A549 treated with DMSO at 1 μM for 4 hours (cell line): ENCODE measurements at places on chromosomes 3 and 15. TPM values are rescaled to one million over a fixed set of nuclear protein-coding genes. Genes with fewer than 3 reads are reported as not detected.

Gene PLS1
- total RNA-seq: 10.9 to 17.6 TPM (median 14.9 TPM) in 5 replicates

Gene BFSP2
- total RNA-seq: not detected in 5 replicates

Gene TICRR
- total RNA-seq: 12.9 to 16.4 TPM (median 14.2 TPM) in 5 replicates

Gene CDCP1
- 15.3 to 20.0 TPM (median 17.6 TPM) in 5 replicates for total RNA-seq

Gene CSPG4
- total RNA-seq: 0.08 to 0.13 TPM (median 0.11 TPM) in 5 replicates

Gene CD96
- not detected in 5 replicates for total RNA-seq

Gene RLBP1
- total RNA-seq: not detected in 5 replicates

Gene SKIC8
- total RNA-seq: 85.3 to 113 TPM (median 85.9 TPM) in 5 replicates

Gene NR1I2
- total RNA-seq: not detected in 5 replicates

Gene BOC
- 6.9 to 8.7 TPM (median 7.5 TPM) in 5 replicates for total RNA-seq

Gene CLDN11
- total RNA-seq: 0.07 to 0.24 TPM (median 0.13 TPM) in 4 of 5 replicates, not detected in the other

Gene CHRNA5
- total RNA-seq: 27.3 to 42.2 TPM (median 34.6 TPM) in 5 replicates

Gene CILP
- total RNA-seq: 0.05 to 0.08 TPM (median 0.08 TPM) in 5 replicates

Gene ARID3B
- total RNA-seq: 3.8 to 4.7 TPM (median 4.1 TPM) in 5 replicates
